ENCODE measurements at places on chromosomes 11 and 22. TPM values are rescaled to one million over a fixed set of nuclear protein-coding genes. Genes with fewer than 3 reads are reported as not detected.

GRCh38 chr11:6040874-6041273 is 10.3 kb upstream of the OR56A1 start:
- H3K4me1 ChIP-seq: no peaks in the 10 kb centered on the region
- H3K4me3 ChIP-seq: no peak overlapping the region
- H3K27me3 ChIP-seq: no peaks in the 10 kb centered on the region

The CREB3L1 gene
- total RNA-seq: 35.6 TPM

DNA sequence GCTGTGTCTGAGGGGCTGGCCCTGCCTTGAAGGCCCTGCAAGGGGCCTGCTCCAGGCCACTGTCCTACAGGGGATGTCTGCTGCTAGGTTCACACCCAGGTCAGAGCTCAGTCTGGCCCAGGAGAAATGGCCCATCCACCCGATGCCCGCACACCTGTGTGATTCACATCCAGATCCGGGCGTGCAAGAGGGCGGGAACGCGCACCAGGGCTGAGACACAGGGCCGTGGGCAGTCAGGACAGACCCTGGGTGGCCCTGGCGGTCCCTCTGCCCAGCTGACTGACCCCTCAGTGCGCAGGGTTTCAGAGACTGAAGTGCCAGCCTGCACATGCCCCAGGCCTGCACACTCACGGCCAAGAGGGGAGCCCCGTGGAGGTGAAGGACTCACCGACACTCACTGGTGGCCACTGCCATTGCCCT is 7.4 kb downstream of the TOLLIP start:
- peaks cover 4% of the 10 kb centered on the region for H3K4me1 ChIP-seq
- no peak overlapping the region for H3K27ac ChIP-seq
- no peaks in the 10 kb centered on the region for H3K27me3 ChIP-seq
- DNase-seq: no peak

The GAL gene
- 16.5 TPM for total RNA-seq

- peak overlapping the region; percentile 40 for H3K27ac ChIP-seq
- no peak overlapping the region for H3K4me3 ChIP-seq
- H3K36me3 ChIP-seq: no peaks in the 10 kb centered on the region
- DNase-seq: no peak
- H3K27me3 ChIP-seq: no peaks in the 10 kb centered on the region
- H3K4me1 ChIP-seq: peaks cover 45% of the 10 kb centered on the region
Observed at GRCh38 chr11:69499186-69499917, 17.9 kb downstream of the LINC01488 start.

GRCh38 chr11:116989184-116989583 is 109.0 kb downstream of the SIK3 start:
- no peaks in the 10 kb centered on the region for H3K36me3 ChIP-seq
- no peak overlapping the region for H3K4me3 ChIP-seq
- no peaks in the 10 kb centered on the region for H3K27me3 ChIP-seq
- peaks cover 22% of the 10 kb centered on the region for H3K4me1 ChIP-seq
- H3K27ac ChIP-seq: no peak overlapping the region

DNA sequence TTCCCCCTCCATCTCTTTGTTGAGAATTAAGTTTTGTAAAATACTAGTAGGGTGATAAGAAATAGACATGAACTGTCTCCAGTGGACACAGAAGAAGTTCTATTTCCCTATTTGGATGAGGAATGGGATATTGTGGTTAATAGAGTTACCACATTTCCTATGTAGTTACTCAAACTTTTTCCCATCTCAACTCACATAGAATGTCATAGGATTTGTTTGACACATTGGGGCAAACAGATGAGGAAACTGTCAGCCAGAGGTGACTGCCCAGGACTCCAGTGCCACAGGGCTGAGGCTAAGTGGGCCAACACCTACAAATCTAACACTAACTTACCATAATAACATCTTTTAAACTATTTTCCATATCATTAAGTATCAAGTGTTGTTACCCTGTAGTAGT is 58.3 kb downstream of the CCDC83 start:
- H3K4me3 ChIP-seq: no peak overlapping the region
- peaks cover 11% of the 10 kb centered on the region for H3K27me3 ChIP-seq
- H3K27ac ChIP-seq: no peak overlapping the region
- H3K4me1 ChIP-seq: no peaks in the 10 kb centered on the region
- H3K36me3 ChIP-seq: no peaks in the 10 kb centered on the region
- DNase-seq: no peak

The OR2AG2 gene
- total RNA-seq: 0.18 TPM

The LRRC56 gene
- 9.8 TPM for total RNA-seq

DNA sequence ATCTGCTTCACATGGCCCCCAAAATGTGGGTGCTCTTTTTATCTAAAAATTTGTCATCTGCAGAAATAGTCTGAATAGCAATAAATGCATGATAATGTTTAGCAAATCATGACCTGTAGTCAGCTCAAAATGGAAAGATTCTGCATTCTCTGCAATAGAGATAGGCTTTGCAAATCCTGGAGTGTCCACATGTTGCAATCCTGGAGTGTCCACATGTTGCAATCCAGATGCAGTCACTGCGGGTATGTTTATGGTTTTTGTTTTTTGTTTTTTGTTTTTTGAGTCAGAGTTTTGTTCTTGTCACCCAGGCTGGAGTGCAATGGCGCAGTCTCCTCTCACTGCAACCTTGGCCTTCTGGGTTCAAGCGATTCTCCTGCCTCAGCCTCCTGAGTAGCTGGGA is 20.2 kb upstream of the LRRC32 start:
- no peaks in the 10 kb centered on the region for H3K4me1 ChIP-seq
- no peaks in the 10 kb centered on the region for H3K36me3 ChIP-seq
- no peak overlapping the region for H3K4me3 ChIP-seq
- DNase-seq: no peak
- H3K27ac ChIP-seq: no peak overlapping the region
- H3K27me3 ChIP-seq: no peaks in the 10 kb centered on the region

All from Panc1 (cell line).